Calu3 (cell line): ENCODE measurements at places on chromosomes 2 and 18. TPM values are rescaled to one million over a fixed set of nuclear protein-coding genes. Genes with fewer than 3 reads are reported as not detected.

Gene TFPI
- total RNA-seq: 125 and 135 TPM in 2 replicates

DNA sequence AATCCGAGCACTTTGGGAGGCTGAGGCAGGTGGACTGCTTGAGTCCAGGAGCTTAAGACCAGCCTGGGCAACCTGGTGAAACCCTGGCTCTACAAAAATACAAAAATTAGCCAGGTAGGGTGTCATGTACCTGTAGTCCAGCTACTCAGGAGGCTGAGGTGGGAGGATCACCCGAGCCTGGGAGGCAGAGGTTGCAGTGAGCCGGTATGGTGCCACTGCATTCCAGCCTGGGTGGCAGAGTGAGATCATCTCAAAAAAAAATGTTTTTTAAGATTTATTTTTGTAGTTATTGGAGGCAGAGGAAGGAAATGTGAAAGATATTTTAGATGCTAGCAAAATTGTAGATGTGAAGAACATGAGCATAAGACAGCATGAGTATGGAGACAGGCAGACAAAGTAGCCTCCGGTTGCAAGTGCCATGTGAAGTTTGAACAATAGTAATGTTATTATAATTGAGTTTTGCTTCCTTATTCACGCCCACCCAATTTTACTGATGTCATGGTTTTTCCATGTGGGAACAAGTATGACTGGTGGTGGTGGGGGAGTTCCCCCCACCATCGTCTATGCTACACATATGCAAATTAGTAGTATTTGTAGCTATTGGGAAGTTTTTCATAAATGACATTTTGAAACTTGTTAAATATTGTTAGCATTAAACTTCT, 18.0 kb downstream of the REL start:
- no peak for DNase-seq
- no peak overlapping the region for H3K4me3 ChIP-seq
- peaks cover 25% of the 10 kb centered on the region for H3K36me3 ChIP-seq
- H3K27ac ChIP-seq: no peak overlapping the region
- peaks cover 9% of the 10 kb centered on the region for H3K4me1 ChIP-seq

DNA sequence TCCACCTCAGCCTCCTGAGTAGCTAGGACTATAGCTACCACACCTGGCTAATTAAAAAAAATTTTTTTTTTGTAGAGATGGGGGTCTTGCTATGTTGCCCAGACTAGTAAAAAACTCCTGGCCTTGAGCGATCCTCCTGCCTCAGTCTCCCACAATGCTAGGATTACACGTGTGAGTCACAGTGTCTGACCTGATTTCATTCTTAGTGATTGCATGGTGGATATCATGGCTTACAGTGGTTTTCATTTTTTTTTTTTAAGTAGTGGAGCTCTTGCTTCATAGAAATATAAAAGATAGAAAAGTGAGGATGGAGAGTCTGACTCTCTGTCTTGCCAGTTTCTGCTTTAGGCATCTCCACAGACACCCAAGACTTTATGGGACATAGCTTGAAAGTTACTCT, 83.6 kb downstream of the CDC42EP3 start:
- peaks cover 81% of the 10 kb centered on the region for H3K4me1 ChIP-seq
- H3K36me3 ChIP-seq: peaks cover 7% of the 10 kb centered on the region
- H3K27ac ChIP-seq: peak overlapping the region; percentile 81
- no peaks in the 10 kb centered on the region for H3K27me3 ChIP-seq

DNA sequence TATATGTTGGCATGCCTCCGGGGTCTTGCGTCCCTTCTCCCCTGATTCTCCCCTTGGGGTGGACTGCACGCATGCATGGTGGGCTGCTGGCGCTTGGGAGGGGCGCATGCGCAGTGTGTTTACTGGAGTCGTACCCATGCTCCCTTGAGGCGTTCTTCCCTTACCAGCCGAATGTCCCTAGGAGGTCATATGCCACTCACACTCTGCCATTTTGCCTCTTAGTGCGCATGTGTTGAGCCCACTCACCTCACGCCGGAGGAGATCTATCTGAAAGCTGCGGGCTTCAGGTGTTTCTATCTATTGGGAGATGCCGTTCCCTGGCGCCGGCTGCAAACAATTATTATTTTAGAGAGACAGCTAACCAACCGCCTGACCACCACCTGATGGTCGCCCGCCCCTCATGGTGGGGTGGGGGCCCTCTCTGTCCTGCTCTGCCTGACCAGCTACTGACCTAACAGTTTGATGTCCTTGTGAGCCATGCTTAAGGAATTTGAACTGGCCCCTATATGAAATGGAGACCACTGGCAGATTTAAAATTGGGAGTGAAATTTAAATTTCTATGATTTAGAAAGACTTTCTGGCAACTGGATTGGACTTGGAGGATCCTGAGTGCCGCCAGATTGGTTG, 179.6 kb downstream of the RNF144A start:
- peaks cover 38% of the 10 kb centered on the region for H3K4me1 ChIP-seq
- DNase-seq: no peak
- H3K36me3 ChIP-seq: no peaks in the 10 kb centered on the region
- H3K27me3 ChIP-seq: no peaks in the 10 kb centered on the region
- peak overlapping the region; percentile 71 for H3K4me3 ChIP-seq

DNA sequence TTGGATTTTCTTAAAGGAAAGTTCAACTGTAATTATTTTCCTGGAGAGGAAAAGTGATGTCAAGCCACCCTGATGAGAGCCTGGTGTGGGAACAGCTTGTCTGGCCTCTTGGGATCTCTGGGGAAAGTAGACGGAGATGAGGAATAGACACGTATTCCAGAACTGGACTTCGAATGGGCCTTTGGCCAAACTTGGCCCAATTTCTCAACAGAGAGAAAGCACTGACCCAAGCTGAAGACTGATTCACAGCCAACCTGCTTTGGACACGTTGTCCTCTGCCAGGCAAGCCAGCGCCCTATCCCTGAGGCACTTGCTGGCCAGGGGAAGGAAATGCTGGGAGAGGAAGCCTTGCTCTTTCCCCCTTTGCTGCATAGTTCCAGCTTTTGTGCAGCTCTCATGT, 70.8 kb upstream of the CTAGE1 start:
- H3K36me3 ChIP-seq: no peaks in the 10 kb centered on the region
- no peak for DNase-seq
- no peak overlapping the region for H3K4me3 ChIP-seq
- H3K27ac ChIP-seq: peak overlapping the region; percentile 71
- H3K4me1 ChIP-seq: peaks cover 19% of the 10 kb centered on the region

- H3K27me3 ChIP-seq: peaks cover 68% of the 10 kb centered on the region
- H3K27ac ChIP-seq: no peak overlapping the region
- no peaks in the 10 kb centered on the region for H3K36me3 ChIP-seq
- no peak for DNase-seq
Observed at GRCh38 chr2:118889995-118890394, 42.5 kb upstream of the EN1 start.

Gene ETAA1
- 12.2 and 12.6 TPM in 2 replicates for total RNA-seq

GRCh38 chr18:75121266-75121665, 87.7 kb downstream of the PTGR3 start:
- no peak overlapping the region for H3K27ac ChIP-seq
- no peaks in the 10 kb centered on the region for H3K36me3 ChIP-seq
- no peak overlapping the region for H3K4me3 ChIP-seq
- peaks cover 25% of the 10 kb centered on the region for H3K27me3 ChIP-seq
- no peak for DNase-seq

GRCh38 chr2:71190656-71191569, 36.0 kb downstream of the PAIP2B start:
- H3K27ac ChIP-seq: no peak overlapping the region
- no peaks in the 10 kb centered on the region for H3K36me3 ChIP-seq
- H3K4me3 ChIP-seq: no peak overlapping the region
- no peaks in the 10 kb centered on the region for H3K27me3 ChIP-seq
- H3K4me1 ChIP-seq: no peaks in the 10 kb centered on the region
- no peak for DNase-seq

DNA sequence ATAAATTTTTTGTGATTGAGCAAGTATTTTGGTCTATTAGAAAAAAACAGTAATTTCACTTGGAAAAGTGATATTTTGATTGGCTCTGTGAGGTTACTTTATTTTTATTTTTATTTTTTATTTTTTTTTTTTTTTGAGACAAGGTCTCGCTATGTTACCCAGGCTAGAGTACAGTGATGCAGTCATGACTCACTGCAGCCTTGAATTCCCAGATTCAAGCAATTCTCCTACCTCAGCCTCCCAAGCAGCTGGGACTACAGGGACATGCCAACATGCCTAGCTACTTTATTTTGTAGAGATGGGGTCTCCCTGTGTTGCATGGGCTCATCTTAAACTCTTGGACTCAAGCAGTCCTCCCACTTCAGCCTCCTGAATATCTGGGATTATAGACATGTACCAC, 60.9 kb upstream of the MGAT5 start:
- H3K27ac ChIP-seq: no peak overlapping the region
- H3K36me3 ChIP-seq: peaks cover 20% of the 10 kb centered on the region
- no peak overlapping the region for H3K4me3 ChIP-seq
- DNase-seq: no peak

DNA sequence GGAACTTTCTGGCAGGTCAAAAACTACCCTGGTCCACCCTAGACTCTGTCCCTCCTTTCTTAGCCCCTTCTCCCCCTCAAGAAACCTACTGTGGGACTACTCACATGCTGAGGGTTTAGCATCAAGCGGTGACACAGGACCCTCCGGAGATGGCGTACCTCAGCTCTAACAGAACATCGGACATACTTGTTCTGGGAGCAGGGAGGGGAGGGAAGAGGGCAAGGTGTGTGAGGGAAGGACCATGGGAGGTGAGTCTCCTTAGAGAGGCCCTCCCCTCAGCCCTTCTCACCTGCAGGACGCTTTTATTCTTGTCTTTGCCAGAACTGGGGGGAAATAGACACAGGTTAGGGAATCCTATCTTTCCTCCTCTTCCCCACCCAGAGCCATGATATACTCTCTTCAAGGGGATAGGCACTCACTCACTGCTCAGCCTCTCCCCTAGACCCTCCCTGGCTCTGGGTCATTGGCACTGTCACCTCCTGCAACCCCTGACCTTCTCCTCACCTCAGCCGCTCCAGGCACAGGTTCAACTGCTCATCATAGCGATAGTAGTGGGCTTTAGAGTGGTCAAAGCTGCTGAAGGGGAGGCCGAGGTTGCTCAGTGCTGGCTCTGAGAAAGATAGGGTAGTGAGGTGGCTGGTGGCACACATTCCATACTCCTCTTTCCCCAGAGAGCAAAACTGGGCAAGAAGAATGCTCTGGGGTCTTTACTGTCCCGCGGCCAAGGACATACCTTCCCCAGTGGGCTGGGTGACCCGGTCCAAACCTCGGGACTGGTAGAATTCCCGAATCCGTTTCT, 1.8 kb downstream of the PCGF1 start:
- no peak overlapping the region for H3K27ac ChIP-seq
- peaks cover 60% of the 10 kb centered on the region for H3K36me3 ChIP-seq
- H3K4me3 ChIP-seq: peak overlapping the region; percentile 84
- H3K4me1 ChIP-seq: peaks cover 41% of the 10 kb centered on the region
- DNase-seq: no peak

DNA sequence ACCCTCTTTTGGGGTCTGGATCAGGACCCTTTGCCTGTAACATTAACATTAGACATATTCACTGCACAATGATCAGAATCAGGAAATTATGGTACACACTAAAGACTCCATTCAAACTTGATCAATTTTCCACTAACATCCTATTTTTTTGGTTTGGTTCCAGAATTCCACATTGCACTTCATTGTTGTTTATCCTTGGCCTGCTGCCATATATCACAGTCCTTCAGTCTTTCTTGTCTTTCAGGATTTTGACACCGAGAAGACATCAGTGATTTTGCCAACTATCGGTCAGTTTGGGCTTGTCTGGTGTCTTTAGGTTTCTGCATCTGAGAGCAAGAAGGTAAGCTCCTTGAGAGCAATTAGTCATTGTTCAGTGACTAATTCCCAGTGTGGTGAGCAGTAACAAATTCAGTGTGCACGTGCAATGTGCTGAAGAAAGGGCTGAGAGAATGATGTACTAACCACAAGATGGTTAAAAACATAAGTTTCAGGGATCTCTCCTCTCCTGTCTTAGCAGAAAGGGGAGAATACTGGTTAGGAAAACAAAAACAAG, 23.5 kb downstream of the MARCHF4 start:
- no peak overlapping the region for H3K27ac ChIP-seq
- H3K36me3 ChIP-seq: no peaks in the 10 kb centered on the region
- H3K4me1 ChIP-seq: peaks cover 8% of the 10 kb centered on the region
- H3K4me3 ChIP-seq: no peak overlapping the region
- no peak for DNase-seq

GRCh38 chr2:9286554-9287399, 80.2 kb downstream of the ASAP2 start:
- H3K27me3 ChIP-seq: no peaks in the 10 kb centered on the region
- H3K27ac ChIP-seq: peak overlapping the region; percentile 86
- H3K4me1 ChIP-seq: peaks cover 89% of the 10 kb centered on the region
- peak overlapping the region; percentile 51 for H3K4me3 ChIP-seq
- DNase-seq: peak; percentile 48

Gene TLK1
- 63.4 and 64.7 TPM in 2 replicates for total RNA-seq

DNA sequence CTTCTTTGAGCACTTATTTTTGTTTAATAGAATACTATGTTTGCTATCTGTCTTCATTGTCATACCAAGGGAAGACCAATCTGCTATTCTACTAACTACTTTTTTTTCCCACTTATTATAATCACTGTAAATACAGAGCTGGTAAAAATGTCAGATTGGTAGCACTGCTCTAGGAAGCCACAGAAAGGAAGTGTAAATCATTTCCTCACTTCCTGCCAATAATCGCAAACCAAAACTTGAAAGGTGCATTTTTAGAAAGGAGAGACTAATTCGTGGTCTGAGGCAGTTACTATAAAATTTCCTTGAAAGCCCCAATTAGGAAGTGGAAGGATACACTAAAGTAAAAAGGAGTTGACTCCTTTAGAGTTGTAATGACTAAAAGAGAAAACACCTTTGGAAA, 13.9 kb upstream of the THSD7B start:
- no peaks in the 10 kb centered on the region for H3K27me3 ChIP-seq
- no peak overlapping the region for H3K27ac ChIP-seq
- H3K4me1 ChIP-seq: no peaks in the 10 kb centered on the region
- DNase-seq: no peak
- no peaks in the 10 kb centered on the region for H3K36me3 ChIP-seq

- H3K36me3 ChIP-seq: no peaks in the 10 kb centered on the region
- no peak overlapping the region for H3K27ac ChIP-seq
- peak; percentile 30 for DNase-seq
- no peak overlapping the region for H3K4me3 ChIP-seq
- H3K4me1 ChIP-seq: no peaks in the 10 kb centered on the region
Observed at GRCh38 chr2:235836491-235836911, 331.7 kb downstream of the GBX2 start.

Gene EGR4
- total RNA-seq: 0.68 and 0.81 TPM in 2 replicates

- no peaks in the 10 kb centered on the region for H3K27me3 ChIP-seq
- peaks cover 30% of the 10 kb centered on the region for H3K4me1 ChIP-seq
Observed at GRCh38 chr2:46943881-46944798, 28.5 kb upstream of the MCFD2 start.

Gene BMP10
- total RNA-seq: not detected in 2 replicates

Gene SCTR
- total RNA-seq: 0.56 and 0.85 TPM in 2 replicates

GRCh38 chr2:165815299-165816141, 21.5 kb upstream of the GALNT3 start:
- H3K4me1 ChIP-seq: peaks cover 11% of the 10 kb centered on the region
- H3K36me3 ChIP-seq: no peaks in the 10 kb centered on the region

DNA sequence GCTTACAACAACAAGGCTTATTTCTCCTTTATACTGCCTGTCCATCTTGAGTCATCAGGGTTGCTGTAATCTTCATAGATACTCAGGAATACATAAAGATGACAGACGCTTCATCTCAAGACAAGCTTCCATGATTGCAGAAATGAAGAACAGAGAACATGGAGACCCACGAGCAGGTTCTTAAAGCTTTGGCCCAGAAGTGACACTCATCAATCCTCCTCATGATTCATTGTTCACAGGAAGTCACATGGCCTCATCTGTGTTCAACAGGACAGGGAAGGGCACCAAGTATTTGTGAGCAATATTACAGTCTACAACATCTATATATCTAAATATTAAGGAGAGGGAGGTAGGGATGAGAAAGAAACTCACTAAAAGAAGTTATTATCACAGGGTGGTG, 36.5 kb upstream of the PGAP1 start:
- H3K4me3 ChIP-seq: no peak overlapping the region
- H3K4me1 ChIP-seq: no peaks in the 10 kb centered on the region
- H3K36me3 ChIP-seq: no peaks in the 10 kb centered on the region
- DNase-seq: no peak
- no peaks in the 10 kb centered on the region for H3K27me3 ChIP-seq
